ENCODE measurements at places on chromosomes 12 and 14.

DNA sequence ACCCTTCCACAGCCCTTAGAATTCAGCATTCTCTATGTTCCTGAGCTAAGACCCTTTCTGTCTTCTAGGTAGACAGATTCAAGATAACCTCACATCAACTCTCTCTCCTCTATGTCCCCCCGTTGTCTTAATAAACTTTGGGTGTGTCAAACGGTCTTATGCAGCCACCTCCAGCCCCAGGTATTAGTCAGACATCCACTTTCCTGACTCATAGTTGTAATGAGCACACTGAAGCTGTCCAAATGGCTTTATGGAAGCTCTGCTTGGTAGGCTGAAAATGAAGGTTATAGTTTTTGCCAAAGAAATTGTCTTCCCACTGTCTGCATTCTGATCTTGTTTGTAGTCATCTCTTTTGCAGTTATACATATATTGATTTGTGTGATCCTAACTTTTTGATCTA is 482.0 kb downstream of the RMST start:
- no peak for DNase-seq

DNA sequence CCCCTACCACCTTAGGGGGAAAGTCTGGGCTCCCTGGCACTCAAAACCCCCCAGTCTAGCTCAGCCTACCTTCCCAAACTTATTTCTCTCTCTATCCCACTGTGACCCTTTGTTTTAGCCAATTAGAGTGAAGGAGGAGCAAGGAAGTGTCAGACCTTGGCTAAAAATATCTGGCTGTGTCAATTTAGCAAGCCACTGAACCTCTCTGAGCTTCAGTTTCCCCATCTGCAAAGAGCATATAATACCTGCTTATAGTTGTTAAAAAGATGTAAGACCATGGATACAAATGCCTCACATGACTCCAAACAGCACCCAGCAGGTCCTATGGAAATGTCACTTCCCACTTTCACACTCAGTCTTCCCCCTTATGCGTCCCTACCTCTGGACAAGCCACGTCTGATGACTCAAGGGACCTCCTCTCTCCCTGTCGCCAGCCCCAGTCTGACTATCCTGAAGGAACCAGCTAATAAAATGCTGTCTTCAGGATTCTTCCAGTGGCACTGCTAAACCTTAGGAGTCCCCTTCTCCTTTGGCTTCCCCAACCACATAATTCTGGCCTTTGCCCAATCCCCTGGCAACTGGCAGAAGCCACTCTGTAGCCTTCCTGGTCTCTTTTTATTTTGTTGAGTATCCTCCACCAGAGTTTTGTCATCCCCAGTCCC is 19.3 kb downstream of the FOXN3 start:
- no peak for DNase-seq

DNA sequence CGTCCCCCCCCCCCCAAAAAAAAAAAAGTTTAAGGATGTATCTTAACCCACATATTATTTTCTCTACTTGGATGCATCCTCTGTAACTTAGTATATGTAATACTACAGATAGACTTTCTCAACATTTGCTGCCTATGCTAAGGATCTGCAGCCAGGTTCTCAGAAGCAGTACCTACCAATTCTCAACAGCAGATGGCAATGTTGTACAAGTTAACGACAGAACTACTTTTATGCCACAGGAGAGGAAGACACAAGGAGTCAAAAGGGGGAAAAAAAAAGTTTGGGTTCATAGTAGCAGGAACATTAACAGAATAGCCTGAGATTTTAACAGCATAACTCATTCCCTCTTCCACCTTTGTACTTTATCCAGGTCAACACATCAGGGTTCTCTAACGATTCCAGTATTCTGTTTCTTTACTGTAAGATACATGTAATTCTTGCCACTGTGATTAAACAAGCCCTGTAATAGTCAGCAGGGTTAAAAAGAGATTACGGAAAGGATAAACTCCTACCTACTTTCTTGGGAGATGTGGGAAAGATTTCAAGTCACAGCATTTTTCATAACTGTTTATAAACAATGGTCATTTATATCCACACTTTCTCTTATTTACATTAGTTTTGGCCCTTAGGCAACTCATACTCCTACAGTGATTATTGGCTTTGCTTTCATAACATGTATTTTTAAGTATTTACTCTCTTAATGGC is 5.7 kb upstream of the NEK9 start:
- DNase-seq = peak; percentile 75

GRCh38 chr12:104063712-104064030 is 660 bp upstream of the HCFC2 start:
- DNase-seq = peak; percentile 33

GRCh38 chr14:33587791-33588190 is 363.1 kb downstream of the EGLN3 start:
- no peak for DNase-seq

DNA sequence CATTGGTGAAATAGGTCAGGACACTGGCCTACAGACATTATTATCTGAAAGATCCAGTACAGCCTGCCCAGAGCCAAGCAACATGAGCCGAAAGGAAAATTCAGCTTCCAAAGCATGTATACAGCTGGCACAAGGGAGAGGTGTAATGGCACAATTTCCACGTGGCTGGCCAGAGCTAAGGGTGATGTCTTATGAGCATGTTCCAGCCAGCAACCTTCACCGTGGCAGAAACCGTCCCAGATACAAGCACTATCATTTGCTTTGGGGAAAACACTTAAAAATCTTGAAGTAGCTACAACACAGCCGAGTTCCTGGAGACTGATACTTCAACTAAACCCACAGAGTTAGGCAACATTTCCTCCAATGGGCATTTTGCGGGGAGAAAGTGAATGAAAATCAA is 44.5 kb downstream of the CORO1C start:
- no peak for DNase-seq

GRCh38 chr12:109946505-109946904 is 46.4 kb downstream of the TCHP start:
- peak; percentile 47 for DNase-seq

- DNase-seq = no peak
Measured at GRCh38 chr14:51121096-51121495, 26.2 kb upstream of the TRIM9 start.

DNA sequence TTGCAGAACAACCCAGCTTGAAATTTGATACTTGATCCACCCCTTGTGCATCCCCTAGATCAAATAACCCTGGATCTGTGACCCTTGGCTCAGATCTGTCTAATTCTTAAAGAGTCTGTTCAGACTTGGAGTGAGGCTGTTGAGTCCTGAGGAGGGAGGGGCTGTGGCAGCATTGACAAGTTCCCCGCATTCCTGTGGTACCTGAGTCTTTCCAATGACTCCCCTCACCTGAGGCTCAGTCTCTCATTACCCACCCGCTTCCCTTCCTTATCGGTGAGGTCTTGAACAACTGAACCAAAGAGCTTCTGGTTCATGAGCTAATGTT is 16.1 kb upstream of the HDAC7 start:
- DNase-seq = no peak

DNA sequence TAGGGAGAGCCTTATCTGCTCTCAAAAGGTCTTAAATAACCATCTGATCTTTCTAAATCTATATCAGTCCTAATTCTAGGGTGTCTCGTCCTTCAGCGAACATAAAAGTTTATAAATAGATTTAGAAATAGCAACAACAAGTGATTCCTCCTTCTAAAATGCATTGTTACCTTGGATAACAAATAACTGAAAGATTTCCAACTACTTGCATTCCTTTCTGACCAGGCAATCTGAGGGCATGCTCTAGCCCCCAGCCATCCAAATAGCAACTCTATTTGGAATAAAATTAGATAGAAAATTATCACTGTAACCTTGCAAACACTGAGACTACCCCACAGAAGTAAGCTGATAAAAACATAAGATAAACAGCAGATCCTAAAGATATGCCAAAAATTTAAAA is 21.8 kb upstream of the KRR1 start:
- DNase-seq = no peak

DNA sequence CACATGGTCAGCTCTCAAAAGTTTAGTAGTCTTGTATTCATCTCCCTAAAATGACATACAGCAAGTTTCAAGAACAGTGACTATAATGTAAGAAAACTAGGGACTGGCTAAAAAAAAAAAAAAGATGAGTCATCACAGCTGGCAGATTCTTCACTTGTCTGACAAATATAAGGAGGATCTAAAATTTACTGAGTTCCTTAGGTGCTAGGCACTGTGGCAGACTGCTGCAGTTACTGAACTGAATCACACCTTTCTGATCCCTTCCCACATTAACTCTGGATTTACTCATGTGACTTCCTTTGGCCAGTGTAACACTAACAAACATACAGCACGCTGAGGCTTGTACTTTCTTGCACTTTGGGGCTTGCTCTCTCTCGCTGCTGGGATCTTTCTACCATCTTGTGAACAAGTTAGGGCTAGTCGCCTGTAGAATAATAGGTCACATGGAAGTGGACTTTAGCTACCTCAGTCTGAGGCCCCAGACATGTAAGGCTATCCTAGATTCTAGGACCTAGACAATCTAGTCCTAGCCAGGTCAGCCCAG is 32.1 kb downstream of the BAZ1A start:
- DNase-seq = no peak

DNA sequence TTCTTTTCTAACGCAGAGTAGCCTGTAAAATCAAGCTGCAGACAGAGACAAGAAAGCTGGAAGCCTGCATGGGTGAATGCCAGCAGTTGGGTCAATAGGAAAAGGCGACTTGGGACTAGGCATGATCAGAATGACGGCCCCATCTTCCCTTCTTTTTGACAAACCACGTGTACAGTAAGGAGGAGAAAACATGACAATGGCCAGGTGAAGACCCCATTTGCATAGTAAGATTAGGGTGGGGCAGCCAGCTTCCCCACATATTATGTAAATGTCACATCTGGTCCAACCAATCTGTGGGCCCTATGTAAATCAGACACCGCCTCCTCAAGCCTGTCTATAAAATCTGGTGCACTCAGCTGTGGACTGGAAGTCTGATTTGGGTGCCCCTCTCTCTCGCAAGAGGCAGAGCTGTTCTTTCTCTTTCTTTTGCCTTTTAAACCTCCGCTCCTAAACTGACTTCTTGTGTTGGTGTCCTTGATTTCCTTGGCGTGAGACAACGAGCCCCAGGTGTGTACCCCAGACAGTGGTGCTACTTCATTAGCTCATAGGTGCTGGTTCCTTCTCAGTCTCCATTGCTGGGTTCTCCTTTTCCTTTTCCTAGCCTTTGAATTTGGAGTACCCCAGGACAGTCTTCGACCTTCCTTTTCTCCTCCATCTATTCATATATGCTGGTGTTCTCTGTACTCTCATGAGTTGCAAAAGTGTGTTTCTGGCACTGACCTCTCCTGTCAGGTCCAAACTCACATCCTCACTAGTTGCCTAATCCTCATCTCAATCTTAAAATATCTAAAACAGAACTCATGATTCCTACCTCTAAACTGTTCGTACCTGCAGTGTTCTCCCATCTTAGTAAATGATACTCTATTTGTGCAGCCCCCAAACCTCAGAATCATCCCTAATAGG is 9.4 kb upstream of the DHRS7 start:
- no peak for DNase-seq

DNA sequence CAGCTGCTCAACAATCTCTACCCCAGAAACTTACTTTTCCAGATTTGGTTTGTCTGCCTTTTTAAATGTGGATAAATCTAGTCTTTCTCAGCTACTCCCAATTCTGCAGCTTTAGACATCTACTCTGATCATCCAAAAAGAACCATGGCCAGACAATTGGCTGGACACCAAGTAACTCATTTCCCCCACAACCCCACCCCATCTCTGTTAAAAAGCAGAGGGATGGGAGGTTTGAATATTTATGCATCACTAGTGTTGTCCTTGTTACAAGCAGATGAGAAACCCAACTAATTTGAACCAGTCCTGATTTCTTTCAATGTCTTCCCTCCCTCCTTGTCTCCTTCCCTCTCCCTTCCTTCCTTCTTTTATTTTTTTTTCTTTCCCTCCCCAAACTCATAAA is 391.9 kb downstream of the GALC start:
- DNase-seq = no peak

- DNase-seq = no peak
Measured at GRCh38 chr12:4441355-4442335, 4.0 kb downstream of the FGF6 start.

DNA sequence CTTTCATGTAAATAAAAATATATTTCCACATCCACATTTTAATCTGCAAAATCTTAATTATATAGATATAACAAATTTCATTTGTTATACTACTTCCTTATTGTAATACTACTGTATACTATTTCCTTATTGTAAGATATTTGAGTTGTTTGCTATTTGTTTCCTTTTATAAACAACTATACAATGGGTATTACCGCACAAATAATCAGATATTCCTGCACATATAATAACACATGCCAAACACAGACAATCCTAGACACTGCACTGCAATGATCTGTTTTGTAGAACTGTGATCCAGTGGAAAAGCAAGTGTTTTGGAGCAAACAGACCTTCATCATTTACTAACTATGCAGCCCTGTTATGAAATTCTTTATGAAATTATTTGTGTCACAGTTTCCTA is 30.5 kb downstream of the PRKD1 start:
- no peak for DNase-seq

GRCh38 chr12:7907009-7907408 is 29.0 kb downstream of the SLC2A3 start:
- DNase-seq = peak; percentile 22

- DNase-seq = no peak
Measured at GRCh38 chr14:25381498-25381897, 331.6 kb upstream of the STXBP6 start.

DNA sequence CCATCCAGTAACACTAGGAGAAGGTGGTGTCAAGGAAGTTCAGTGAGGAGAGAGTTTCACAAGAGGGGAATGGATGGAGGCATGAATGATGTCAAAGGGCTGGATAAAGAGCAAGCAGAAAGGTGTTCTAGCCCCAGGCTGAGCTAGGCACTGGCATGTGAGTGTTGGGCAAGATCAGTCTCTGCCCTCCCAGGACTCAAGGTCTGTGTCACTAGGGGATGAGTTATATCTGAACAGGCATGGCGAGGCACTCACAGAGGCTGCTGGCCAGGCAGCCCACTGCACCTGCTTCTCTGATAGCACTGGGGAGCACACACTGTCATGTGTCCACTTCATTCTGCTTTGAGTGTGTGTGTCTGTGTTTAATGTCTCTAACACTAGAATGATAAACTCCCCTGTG is 903.8 kb downstream of the BCL11B start:
- no peak for DNase-seq

- no peak for DNase-seq
Measured at GRCh38 chr12:88235183-88235833, 93.2 kb downstream of the TMTC3 start.

DNA sequence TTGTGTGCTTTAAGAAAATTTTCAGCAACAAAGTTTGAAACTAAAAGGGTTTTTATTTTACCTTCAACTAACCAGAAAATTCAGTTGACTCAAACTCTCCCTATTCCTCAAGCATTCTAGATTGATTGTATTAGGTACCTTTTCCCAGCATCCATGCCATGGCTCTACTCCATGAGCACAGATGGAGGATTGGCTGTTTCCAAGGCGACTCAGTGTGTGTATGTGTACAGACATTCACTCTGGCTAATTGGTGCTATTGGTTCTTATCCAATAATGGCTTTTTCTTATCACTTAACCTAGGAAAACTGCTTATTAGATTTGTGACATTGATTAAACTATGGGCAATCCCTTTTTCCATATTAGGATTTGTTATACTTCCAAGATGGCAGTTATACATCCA is 202.6 kb downstream of the ANO6 start:
- no peak for DNase-seq

All from testis (tissue), 5 donors.